ENCODE measurements at places on chromosomes 16 and 17.

DNA sequence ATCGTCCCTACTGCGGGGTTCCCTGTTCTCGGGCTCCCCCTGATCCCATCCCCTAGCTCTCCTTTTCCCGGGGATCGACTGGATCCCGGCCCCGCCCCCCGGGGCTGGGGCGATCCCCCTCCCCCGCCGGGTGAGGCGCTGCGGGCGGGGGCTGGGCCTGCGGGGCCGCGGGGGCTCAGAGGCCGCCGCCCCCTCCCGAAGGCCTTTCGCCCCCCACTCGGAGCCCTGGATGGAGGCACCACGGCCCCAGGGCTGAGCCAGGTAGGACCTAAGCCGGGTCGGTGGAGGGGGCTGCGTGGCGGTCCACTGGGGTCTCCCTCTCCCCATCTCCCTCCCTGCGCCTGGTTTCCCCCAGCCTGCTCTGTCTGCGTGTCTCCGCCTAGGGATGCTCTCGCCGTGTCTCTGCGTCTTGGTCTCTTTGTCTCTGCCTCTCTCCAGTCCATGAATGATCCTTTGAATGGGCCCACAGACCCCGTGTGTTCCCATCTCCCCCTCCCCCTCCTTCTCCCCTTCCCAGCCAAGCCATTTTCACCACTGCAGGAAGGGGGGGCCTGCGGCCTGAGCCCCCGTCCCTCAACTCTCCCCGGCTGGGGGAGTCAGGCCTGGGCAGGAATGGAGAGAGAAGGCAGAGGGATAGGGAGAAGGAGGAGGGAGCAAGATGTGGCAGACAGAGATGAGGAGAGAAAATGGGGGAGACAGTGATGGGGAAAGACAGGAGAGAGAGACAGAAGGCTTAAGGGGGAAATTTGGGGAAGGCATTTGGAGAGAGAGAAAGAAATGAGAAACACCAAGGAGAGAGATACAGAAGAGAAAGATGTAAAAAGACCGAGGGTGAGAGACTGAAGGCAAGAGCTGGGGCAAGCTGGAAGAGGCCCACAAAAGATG lies 1.7 kb upstream of the TMEM256 start:
- no peak for DNase-seq

DNA sequence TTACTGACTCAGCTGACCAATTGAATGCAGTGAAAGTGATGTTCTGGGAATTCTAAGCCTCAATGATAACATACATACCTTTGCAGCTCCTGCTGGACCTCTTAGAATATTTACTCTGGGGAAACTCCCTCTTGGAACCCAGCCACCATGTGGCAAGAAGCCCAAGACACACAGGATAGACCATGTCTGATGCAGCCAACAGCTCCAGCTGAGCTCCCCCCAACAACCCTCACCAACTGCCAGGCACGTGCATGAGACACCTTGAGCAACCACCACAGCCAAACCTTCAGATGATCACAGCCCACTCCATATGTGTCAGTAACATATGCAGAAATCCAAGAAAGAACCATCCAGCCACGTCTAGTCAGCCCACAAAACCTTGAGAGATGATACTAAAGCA lies 53.0 kb downstream of the XYLT1 start:
- DNase-seq = no peak

DNA sequence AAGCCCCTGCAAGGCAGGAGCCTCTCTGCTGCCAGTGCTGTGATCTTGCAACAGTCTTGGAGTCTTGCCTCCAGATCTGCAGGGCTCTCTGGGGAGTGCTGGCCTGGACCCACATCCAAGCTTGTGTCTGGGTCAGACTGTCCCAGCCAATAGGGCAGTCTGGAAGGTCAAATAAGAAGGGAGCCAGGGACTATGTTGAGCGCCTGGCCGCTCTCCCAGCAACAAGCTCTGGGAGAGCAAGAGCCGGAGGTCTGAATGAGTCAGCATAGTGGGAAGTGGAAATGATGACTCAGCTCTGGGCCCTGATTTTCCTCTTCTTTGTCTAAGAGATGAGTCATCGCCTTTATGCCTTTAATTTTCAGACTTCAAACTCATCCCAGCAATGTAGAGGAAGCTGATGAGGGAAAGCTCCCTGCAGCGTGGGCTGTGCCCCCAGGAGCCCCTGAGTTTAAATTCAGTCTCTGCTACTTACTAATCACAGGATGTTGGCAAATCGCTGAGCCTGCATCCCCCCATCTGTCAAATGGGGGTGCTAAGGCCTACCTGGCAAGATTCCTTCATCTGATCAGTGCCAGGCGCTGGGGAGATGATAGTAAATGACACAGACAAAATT lies 43.6 kb upstream of the HAPSTR1 start:
- peak; percentile 74 for DNase-seq

GRCh38 chr16:2492292-2492691 lies 17.4 kb downstream of the TBC1D24 start:
- no peak for DNase-seq

- no peak for DNase-seq
These were observed 95.4 kb upstream of the TOB1 start for GRCh38 chr17:50961282-50962220.

GRCh38 chr16:79168321-79168720 lies 432.2 kb downstream of the MAF start:
- DNase-seq = no peak

DNA sequence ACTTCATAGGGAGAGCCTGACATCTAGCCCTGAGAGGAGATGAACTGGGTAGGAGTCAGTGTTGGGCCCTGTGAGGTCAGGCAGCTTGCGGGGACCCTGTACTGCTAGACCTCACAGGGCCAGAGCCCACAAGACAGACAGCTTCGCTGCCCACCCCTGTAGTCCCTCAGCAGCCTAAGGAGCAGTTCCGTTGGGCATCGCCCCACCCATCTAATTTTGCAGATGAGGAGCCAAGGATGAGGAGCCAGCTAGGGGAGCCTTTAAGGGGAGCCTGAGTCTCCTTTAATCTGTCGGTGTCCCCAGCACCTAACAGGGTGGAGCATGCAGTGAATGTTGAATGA lies 755 bp upstream of the TUFM start:
- DNase-seq = no peak

GRCh38 chr16:57091975-57092785 lies at the start of gene CPNE2:
Gene CPNE2, plus strand, starts transcription at chr16:57092583. Its CDS starts 18,160 bp downstream, at chr16:57110743.
- DNase-seq = peak; percentile 33

- peak; percentile 88 for DNase-seq
These were observed 79.8 kb upstream of the TBC1D3K start for GRCh38 chr17:37844158-37844976.

DNA sequence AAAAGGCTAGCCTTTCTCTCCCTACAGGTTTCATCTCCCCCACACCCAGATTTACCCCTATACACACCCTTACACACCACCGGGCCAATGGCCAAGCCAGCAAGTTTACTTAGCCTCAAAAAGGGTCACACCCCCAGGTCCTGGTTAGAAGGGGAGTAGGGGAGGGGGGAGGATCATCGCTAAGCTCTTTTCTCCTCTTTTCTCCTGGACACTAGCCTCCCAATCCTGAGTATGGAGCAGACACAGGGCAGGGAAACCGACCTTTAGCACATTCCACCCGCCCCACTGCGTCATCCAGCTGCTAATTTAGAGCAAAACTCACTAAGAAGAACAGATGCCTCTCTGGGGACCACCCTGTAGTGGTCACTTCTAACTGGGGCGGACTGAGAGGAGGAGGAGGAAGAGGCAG lies 4.4 kb downstream of the ACLY start:
- DNase-seq = no peak

GRCh38 chr17:38426441-38426840 lies 1.8 kb upstream of the ARHGAP23 start:
- no peak for DNase-seq

DNA sequence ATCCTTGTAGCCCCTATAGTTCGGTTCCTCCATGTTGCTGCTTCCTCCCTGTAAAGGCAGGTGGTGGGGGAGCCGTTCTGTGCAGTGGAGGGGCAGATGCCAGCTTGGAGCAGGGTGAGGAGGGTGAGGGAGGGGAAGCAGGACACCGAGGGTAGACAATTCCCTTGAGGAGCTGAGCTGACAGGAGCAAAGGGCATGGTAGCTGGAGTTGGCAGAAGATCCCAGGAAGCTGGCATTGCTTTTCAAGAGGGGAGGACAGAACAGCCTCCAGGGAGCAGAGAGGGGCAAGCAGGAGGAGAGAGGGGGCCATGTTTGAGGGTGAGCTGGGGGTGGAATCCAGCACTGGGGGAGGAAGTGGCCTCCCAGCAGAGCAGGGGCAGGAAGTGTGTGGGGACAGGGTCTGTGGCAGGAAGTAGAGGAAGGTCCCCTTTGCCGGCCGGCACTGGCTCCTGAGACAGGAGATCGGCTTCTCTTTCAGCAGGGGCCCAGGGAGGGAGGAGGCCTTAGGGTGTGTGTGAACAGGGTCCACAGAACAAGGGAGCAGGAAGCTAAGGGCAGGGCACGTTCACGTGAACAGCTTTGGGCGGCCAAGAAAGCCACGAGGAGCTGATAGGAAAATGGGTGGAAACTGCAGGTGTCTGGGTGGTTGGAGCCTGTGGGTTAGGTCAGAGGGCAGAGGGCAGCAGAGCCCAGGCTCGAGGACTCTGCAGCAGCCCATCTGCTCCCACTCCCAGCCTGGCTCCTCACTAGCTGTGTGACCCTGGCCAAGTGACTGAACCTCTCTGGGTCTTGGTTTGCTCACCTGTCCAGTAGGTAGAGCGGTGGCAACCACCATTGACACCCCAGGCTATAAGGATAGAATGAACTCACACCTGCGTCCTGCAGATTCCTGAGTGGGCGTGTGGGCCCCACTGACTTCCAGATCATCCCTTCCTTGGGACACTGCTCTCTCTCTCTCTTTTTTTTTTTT lies 17.5 kb upstream of the SPNS2 start:
- peak; percentile 33 for DNase-seq

GRCh38 chr16:66043326-66043725 lies 323.2 kb upstream of the CDH5 start:
- DNase-seq = no peak

DNA sequence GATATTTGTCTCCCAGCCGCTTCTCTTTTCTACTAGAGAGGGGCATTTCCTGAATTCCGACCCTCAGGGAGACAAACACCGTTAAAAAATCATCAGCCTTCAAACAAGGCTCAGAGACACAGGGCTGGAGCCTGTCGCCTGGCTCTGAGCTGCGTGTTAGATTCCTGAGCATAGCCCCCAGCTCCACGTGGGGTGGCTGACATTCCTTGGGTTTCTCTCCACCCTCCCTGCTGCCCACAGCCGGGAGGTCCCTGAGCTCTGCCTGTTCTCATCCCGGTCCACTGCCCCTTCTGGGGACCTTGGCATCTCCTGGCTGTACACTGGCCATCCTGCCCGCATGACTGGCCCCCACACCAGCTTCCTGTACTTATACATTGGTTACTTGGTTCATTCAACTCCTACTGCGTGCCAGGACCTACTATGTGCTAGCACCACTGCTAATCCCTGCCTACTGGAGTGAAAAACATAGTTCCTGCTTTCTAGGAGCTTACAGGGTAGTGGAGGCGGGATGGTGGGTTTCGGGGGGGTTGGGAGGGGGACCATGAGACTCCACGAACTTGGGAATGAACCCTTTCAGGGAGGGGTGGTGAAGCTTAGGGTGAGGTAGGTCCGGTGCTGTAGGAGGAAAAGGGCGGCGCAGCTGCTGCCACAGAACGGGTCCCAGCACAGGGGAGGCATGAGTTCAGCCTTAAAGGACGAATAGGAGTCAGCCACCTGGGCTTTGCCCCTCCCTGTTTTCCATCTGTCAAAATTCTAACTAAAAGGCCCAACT lies 52.1 kb upstream of the TMEM132E start:
- no peak for DNase-seq

- DNase-seq = no peak
These were observed 19.3 kb upstream of the ZFPM1 start for GRCh38 chr16:88433632-88434352.

- peak; percentile 96 for DNase-seq
These were observed 31.7 kb downstream of the SOCS1 start for GRCh38 chr16:11224096-11224893.

GRCh38 chr16:66905633-66906539 lies 12.8 kb downstream of the CDH16 start:
- no peak for DNase-seq

DNA sequence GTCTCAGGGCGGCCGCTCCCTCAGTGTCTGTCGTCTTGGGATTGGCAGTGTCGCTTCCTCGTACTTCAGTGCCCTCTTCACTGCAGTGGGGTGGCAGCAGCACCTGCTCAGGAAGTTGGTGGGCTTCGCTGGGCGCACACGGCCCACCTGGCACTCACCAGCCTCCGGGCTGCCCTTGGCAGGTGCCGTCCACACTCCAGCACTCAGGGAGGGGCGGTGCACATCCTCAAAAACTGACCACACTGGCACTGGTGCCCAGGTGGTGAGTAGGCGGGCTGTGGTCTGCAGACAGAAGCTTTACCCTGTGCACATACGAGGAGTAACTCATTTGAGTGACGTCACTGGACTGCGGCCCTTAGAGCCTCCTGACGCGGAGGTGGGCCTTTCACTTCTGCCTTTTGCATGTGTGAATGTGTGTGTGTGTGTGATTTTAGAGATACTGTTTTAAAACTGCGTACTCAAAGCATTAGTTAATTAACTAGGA lies 94.6 kb downstream of the BANP start:
- no peak for DNase-seq

- DNase-seq = no peak
These were observed 240.7 kb downstream of the MAP2K6 start for GRCh38 chr17:69654981-69655855.

DNA sequence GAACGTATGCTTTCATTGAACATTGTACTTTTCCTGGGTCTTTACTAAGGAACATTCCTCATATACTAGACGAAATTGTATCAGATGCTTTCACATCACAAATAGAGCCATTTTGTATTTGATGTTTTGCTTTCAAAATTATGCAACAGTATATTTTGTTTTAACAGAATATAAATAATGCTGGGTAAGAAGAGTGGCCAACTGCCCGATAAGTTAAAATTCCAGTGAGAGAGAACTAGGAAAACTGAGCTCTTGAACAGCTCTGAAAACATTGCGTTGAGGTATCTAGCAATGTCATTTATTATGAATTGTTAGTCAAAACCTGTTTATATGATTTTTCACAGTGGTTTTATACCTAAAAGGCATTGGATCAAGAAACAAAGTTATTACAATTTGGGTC lies 50.8 kb downstream of the USP10 start:
- no peak for DNase-seq

- DNase-seq = peak; percentile 22
These were observed 16.4 kb upstream of the CCL23 start for GRCh38 chr17:36034127-36034526.

GRCh38 chr17:45282683-45283644 lies 21.1 kb upstream of the SPATA32 start:
- DNase-seq = no peak

GRCh38 chr16:3101841-3102470 lies 2.9 kb upstream of the ZSCAN10 start:
- peak; percentile 32 for DNase-seq
